ENCODE measurements at places on chromosomes 2 and 18.

GRCh38 chr2:60560734-60561644, 7.5 kb upstream of the BCL11A start:
- DNase-seq = peak; percentile 50

DNA sequence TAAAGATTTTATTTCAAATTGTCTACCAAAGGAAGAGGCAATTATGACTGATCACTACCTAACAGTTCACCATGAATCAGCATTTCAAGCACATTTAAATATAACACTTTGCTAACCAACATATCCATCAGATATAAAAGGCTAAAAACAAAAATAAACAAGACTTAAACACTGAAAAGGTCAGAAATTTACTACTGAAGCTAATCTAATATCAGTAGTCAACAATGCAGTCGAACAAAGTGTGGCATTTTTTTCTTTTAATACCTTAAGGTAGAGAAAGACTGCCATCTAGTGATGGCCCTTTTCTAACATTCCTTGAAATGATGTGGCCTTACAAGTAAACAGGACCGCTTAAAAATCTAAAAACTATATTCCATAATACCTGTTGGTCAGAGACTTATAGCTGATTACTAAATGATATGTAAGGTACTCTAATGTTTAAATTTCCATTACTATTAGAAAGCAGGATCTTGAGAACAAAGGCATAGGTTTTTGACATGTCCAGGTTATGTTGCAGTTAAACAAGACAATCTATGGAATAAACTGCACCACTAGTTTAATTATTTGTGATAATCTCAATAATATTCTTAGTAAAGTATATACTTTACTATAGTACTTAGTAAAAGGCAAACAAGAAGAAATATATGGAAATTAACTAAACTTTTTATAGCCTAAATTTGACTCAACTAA, 80.0 kb downstream of the EXOC6B start:
- peak; percentile 80 for DNase-seq

DNA sequence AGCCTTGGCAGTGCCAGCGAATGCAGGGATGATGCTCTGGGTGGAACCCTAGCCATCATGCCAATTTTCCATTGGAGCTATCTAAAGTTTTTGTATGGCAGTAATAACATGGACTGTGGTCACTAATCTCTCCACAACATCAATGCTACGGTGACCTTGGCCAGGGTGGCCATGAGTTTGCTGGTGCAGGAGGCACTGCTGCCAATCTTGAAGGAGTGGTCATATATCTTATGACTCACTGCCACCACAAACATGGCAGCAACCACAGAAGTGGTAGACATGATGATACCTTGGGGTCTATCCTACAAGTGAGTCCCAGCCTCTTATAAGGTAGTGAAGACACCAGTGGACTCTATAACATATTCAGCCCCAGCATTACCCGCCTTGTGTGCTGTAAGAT, 104.6 kb downstream of the EVA1A start:
- DNase-seq = no peak

DNA sequence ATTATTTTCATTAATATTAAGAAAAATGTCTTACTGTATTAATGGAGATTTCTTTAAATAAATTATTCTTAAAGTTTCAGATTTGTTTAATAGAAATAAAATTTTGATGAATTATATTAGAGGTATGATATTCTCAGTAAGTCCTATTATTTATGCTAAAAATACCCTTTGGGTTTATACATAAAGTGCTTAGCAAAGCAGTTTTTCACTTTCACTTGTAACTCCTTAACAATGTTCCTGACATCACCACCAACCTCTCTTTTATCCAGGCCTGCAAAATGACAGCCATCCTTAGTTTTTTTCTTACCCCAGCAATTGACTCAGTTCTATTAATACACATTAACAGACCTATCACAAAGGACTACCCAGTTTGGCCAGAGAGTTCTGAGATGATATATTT, 170.4 kb downstream of the CD226 start:
- DNase-seq = no peak

GRCh38 chr2:10339647-10340592, 37.2 kb downstream of the HPCAL1 start:
- DNase-seq = no peak

DNA sequence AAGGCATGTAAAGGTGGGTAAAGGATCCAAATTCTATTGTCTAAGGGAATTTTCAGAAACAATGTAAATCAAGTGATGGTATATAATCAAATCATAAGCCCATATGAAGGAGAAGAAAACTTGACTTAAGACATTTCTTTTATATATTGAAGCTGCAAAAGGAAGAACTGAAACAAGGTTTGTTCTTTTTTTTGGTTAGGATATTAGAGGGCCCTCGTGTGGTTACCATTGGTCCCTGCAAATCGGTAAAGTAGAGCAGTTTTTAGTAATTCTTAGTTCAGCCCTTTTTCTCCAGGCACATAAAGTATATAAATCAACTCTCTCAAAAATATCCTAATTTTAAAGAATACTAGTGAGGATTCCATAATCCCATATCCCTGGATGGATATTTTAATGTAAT, 105.6 kb upstream of the STK17B start:
- DNase-seq = peak; percentile 51

- DNase-seq = no peak
Measured at GRCh38 chr2:203122317-203122986, 107.8 kb downstream of the NBEAL1 start.

- DNase-seq = peak; percentile 51
Measured at GRCh38 chr2:5777131-5777535, 84.9 kb downstream of the SOX11 start.

DNA sequence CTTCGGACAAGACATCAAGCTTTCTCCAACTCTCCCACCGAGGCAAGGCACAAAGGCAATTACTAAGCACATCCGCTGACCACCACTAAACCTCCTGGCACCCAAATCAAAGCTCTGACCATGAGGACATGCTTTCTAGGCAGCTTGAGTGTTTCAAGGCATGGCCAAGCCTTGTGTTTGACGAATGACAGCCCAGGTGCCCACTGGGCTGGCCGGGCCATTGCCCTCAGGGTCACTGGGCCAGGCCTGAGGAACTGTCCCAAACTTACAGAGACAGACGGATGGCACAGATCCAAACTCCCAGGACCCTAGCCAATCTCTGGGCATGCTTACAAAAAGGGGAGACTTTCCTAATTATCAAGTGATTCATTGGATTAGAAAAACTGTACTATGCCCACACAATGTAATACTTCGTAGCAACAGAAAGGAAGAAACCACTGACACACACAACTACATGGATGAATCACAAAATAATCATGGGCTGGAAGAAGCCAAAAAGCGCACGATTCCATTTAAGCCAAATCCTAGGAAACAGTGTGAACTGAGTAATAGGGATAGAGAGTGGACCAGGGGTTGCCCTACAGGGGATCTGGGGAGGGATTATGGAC, 20.2 kb downstream of the CRACDL start:
- peak; percentile 63 for DNase-seq

GRCh38 chr2:239401881-239402233, 1.0 kb upstream of the HDAC4 start:
- DNase-seq = no peak

DNA sequence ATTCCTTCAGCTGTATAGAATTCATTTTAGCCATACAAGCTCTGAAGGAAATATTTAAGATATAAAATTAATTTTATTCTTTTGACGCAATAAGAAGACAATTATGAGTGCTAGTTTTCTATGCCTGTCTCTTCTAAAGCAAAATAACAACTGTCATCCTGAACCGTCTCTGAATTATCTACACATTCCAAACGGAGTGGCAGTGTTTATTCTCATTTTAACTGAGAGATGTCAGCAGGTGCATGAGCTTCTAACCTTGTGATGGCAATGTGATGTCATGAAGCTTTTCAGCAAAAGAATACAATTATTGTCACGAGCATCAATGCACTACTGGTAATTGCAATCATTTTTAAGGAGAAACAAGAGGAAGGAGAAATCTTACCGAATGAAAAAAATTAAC, 274.8 kb downstream of the SPAG16 start:
- no peak for DNase-seq

GRCh38 chr2:53786352-53786704, 425 bp downstream of the ASB3 start:
- peak; percentile 68 for DNase-seq

GRCh38 chr2:56587456-56587855, 403.7 kb downstream of the CCDC85A start:
- DNase-seq = no peak

- no peak for DNase-seq
Measured at GRCh38 chr2:23836505-23836904, 90.4 kb downstream of the ATAD2B start.
